ENCODE measurements at places on chromosomes 5 and 9.

DNA sequence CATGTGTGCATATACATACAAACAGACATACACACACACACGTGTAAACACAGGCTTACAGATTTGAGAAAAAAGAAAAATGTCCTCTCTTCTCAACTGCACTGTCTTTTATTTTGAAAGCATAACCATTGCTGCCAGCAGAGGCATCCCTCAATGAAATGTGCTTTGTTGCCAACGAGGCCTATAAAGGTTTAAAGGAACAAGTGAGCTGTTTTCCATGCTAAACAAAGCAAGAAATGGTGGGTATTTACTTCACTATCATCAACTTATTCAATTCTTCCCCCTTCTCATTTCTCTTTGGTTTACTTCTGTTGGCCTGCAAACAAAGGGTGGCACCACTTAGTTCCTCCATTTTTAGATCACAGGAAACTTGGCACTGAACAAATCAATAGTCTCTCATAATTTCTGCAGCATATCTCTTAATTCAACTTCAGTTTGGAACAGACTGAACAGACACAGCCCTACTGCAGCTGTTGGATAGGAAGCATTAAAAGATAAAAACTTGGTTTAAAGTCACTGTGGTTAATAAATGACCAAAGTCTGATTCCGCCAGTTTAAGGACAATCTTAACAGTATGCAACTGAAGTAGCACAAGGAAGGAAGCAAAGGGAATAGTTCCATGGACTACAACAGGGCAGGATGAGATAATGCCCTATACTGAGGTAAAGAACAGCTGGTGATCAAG lies 21.7 kb downstream of the TTC33 start:
- no peak for DNase-seq

DNA sequence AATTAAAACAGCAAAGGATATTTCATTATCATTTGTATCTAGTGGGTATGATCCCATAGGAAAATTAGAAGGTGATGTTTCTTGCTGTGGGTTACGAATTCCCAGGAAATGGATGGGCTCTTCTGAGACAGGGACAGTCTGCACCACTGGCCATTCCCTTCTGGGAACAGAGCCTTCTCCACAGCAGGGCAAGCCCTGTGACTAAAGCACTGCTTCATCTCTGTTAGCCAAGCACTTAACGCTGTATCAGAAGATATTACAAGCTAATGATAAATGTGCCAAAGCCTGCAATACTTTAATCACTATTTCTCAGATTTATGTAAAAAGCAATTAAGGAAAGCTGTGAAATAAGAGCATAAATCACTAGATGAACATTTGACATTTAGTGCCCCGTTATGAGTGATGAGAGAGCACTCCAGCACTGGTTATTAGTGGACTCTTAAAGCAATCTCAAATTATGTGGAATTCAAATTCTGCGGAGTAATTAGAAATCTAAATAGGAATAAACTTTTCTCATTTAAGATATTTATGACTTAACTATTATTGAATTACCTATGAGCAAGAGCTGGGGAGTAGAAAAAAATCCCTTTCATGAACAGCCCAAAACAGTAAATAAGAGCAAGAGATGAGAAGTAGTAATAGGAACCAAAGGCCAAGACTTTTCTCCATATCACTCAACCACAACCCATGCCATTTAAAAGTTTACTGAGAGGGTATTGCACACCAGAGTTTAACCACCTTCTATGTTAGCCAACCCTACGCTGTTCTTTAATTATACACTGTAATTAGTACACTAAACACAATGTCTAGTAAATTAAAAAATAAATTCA lies 49.2 kb downstream of the FAM240B start:
- no peak for DNase-seq

GRCh38 chr9:131727795-131728545 lies 11.9 kb downstream of the RAPGEF1 start:
- no peak for DNase-seq

DNA sequence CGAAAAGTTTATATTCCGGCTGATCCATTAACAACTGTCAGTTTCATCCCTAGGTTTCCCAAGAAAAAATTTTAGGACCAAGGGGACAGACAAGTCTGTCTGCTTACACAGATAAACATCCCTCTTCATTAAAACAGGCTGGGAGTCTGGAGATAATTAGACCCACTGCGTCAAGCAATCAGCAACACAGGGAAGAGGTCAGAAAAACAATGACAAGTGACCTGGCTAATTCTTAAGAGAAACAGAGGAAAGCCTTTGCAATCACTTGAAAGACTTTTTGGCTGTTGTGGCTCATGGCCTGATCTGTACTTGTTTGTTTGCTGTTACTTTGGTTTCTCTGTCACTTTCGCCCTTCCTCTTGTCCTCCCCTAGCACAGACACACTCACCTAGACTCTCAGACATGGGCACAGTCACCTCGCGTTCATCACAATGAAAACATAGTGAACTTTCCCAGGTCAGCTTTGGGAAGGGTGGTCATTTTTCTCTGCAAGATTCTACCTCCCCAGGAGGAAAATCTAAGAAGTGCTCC lies 2.9 kb upstream of the CCDC192 start:
- DNase-seq: no peak

Data from stimulated activated CD4-positive, alpha-beta T cell treated with anti-CD3 and anti-CD28 coated beads, Interleukin-1b, Interleukin-23, amount 100 ng/mL, for 24 hours (primary cell).